Activated CD4-positive, alpha-beta T cell treated with anti-CD3 and anti-CD28 coated beads, Interleukin-2, amount 50 U/mL, for 48 hours (primary cell): ENCODE measurements at places on chromosomes 2 and 18.

GRCh38 chr2:48250943-48251342, 279.0 kb upstream of the STON1 start:
- DNase-seq: no peak

DNA sequence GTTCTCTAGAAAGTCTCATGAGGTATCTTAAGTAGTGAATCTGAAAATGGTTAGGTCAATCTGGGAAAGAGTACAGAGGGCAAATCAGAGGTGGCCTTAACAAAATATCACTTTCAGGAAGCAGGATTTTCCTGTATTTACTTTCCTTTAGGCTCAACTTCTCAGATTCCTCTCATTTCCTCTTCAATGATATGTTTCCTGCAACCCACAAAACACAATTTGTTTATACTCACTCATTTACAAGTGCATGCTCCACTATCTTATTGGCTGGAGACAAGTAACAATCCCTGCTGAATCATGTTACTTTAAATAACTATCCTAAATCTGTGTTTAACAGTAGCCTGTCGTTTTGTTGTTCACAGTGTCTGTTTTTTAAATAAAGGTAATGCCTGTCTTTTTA, 228.1 kb downstream of the DSC3 start:
- no peak for DNase-seq

- no peak for DNase-seq
These were observed 4.1 kb downstream of the KLHL30 start for GRCh38 chr2:238142382-238143205.

DNA sequence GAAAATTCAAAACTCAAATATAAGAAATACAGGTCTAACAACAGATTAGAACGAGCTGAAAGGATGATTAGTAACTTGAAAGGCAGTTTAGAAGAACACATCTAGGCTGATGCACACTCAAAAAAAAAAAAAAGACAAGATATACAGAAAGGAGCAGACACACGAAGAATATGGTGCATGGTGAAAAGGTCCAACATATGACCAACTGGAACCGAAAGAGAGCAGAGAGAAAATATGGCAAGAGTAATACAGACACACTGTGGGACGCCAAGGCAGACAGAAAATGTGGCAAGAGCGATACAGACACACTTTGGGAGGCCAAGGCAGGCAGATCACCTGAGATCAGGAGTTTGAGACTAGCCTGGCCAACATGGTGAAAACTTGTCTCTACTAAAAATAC, 39.8 kb downstream of the NDUFA10 start:
- no peak for DNase-seq

DNA sequence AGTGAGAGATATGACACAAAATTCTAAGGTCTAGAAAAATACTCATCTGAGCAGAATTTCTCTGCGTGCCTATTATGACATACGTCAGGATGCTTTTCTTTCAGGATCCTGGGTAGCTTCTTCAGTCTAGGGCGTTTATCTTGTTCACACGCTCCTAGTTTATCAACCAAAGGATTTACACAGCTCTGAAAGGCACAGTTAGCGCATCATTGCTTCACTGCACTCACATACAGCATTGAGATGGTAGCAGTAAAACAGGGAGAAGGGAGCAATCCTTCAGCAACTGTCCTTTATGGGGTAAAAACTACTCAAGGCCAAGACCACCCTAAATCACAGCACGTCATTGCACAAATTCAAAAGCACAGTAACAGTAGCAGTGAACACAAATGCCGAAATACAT, 222.8 kb downstream of the SUCLG1 start:
- DNase-seq: no peak

- DNase-seq: no peak
These were observed 34.0 kb downstream of the BCL2L11 start for GRCh38 chr2:111154758-111155157.

GRCh38 chr2:144939590-144939989, 419.7 kb upstream of the ZEB2 start:
- no peak for DNase-seq

- no peak for DNase-seq
These were observed 649.5 kb downstream of the NUP35 start for GRCh38 chr2:183773775-183774174.

- no peak for DNase-seq
These were observed 52.6 kb downstream of the ATIC start for GRCh38 chr2:215364157-215365155.

DNA sequence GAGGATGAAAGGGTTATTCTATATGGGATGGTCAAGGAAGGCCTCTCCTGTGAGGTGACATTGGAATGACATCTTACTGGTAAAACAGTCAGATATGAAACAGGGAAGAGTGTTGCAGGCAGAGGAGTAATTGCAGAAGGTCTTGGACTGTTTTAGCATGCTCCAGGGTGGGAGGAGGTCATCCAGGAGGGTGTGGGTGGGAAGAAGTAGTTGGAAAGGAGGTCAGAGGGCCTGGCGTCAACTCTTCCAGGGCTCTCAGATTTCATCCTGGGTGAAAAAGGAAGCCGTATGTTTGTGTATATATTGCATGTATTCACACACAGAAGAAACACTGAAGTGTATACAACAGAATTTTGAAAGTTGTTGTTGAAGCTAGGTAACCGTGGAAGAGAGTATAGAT, 48.2 kb downstream of the ATP9B start:
- DNase-seq: no peak

DNA sequence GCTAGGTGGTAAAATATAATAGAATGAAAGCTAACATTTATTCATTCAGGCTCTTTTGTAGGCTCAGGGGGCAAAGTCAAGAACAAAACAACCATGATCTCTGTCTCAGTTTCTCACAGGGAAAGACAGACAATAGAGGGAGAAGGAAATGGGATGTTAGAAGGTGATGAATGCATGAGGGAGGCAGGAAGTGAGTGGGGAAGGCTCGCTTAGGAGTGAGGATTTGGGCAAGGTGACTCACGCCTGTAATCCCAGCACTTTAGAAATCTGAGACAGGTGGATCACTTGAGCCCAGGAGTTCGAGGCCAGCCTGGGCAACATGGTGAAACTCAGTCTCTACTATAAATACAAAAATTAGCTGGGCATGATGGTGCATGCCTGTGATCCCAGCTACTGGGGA, 88.4 kb downstream of the CTIF start:
- DNase-seq: no peak

GRCh38 chr2:161676902-161677496, 52.8 kb downstream of the SLC4A10 start:
- no peak for DNase-seq

GRCh38 chr2:177031438-177032180, 181.0 kb upstream of the HNRNPA3 start:
- no peak for DNase-seq

- no peak for DNase-seq
These were observed 141.9 kb upstream of the ID2 start for GRCh38 chr2:8539743-8540551.

GRCh38 chr2:179860255-179861026, 971 bp downstream of the ZNF385B start:
- DNase-seq: no peak

DNA sequence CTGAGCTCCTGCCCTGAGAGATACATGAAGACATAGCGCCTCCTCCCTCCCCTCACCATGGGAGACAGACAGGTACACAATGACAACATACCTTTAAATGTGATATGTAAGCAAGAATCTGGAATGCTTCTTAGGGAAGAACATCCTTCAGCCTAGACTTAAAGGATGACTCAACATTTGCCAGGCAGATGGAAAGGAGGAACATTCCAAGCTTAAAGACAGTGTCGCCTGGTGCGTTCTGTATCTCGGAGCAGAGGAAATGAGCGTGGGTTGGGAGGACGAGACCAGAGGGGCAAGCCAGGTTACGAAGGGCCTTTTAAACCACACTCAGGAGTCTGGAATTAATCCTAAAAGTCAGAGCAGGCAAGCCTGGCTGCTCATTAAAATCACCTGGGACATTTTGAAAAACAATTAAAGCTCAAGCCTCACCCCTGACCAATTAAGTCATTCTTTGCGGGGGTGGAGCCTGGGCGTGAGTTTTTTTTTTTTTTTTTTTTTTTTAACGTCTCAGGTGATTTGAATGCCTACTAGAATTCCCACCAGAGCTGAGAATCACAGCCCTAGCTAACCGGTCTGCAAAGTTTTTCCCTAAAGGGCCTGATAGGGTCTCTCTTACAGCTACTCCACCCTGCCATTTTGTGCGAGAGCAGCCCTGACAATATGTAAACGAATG, 131.2 kb upstream of the SEC11C start:
- DNase-seq: no peak

DNA sequence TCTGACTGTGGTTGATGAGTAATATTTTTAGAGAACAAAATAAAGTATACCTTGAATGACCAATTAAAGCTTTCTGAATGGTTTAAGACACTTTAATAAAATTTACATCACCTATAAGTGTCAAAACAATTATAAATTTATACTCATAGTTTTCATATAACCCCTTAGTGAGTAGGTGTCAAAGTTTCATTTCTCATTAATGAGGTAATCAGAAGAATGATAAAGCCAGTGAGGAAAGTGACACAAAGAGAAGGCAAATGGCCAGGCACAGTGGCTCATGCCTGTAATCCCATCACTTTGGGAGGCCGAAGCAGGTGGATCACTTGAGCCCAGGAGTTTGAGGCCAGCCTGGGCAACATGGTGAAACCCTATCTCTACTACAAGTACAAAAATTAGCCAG, 60.8 kb upstream of the CTLA4 start:
- no peak for DNase-seq

- DNase-seq: no peak
These were observed 108.1 kb upstream of the MSTN start for GRCh38 chr2:190170673-190171072.

DNA sequence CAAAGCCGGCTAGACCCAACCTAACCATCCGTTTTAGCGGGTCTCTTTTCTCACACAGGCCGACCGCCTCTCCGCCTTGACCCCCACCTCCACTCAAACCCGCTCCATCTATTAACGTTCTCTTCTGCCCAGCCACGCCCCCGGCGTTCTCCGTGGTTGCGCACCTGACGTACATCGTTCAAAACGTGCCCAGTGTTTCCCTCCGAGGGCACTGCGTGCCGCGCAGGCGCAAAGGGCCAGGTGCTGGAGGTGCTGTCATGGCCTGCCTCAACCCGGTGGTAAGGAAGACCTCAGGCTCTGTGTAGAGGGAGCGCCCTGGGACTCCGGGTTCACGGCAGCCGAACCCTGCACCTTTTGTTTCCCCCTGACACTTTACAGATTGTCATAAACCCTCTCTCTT, at the start of gene GTF2A1L:
Gene GTF2A1L (plus strand): TSS at position 239 of the 400 bp plus-strand sequence. CDS start 19 bp downstream, at position 258.
- DNase-seq: no peak

- no peak for DNase-seq
These were observed 285.6 kb downstream of the THSD7B start for GRCh38 chr2:137050949-137051348.

DNA sequence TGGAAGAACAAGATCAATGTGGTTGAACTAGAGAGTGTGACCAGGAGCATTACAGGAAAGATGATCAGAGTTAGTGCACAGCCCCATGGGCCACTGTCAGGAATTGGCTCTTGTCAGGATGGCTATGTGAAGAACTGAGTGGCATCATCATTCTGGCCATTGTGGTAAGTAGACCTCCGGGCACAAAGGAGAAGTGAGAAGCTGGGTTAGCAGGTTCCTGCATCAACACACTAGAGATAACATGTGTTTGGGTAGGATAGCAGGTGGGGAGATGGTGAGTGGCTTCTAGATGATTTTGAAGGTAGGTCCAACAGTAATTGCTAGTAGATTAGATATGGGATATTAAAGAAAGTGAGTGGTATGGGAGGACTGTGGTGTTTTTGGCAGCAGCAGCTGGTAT, 408.2 kb downstream of the TSN start:
- DNase-seq: no peak

GRCh38 chr2:167487728-167488127, 599.4 kb downstream of the XIRP2 start:
- DNase-seq: no peak

GRCh38 chr2:100877555-100877954, 57.6 kb downstream of the NPAS2 start:
- DNase-seq: no peak

DNA sequence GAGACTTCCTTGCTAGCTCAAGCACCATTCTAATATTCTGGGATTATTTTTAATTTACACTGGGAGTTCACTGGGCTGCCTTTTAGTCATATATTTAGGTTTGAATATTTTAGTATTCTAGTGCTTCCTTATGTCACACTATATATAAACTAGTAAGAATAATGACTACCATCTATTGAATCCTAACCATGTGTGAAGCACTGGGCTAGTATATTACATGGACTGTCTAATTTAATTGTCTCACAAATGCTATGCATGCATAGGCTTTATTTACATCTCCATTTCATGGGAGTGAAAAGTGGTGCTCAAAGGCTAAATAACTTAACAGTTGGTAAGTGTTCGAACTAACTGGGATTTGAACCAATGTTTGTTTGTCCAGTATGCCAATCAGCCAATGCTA, 272.4 kb downstream of the RND3 start:
- no peak for DNase-seq

- DNase-seq: peak; percentile 89
These were observed 6.5 kb downstream of the PTMA start for GRCh38 chr2:231714639-231715498.

DNA sequence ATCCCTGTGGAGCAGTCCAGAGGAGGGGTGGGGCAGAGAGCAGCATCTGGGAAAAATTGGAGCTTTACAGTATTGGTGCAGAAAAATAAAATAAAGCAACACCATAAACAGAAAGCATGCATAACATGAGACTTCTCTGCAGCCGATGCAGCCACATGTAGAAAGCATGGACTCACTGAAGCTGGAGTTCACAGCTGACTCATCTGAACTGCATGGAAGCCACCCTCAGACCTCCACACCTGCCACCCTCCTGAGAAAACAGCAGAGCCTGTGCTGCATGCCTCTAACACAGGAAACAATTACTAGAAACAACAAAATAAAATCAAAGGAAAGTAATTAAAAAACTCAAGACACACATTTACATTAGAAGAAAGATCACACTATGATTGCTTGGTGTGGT, 169.4 kb upstream of the ALKAL2 start:
- DNase-seq: no peak

DNA sequence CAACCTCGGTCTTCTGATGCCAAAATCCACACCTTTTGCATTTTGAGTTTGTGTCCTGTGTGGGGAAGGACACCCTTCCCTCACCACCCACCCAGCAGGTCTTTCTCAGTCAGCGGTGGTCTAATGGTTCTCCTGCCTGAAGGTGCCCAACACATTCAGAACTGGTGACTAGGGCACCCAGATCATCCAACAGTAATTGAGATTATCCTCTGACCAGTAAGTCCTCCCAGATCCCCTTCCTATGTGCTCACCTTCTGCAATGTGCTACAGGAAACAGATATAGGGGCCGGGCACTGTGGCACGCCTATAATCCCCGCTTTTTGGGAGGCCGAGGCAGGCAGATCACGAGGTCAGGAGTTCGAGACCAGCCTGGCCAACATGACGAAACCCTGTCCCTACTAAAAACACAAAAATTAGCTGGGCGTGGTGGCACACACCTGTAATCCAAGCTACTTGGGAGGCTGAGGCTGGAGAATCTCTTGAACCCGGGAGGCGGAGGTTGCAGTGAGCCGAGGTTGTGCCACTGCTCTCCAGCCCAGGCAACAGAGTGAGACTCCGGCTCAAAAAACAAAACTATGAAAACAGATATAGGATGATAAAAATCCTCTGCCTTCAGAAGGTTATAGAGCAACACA, 56.2 kb downstream of the REEP1 start:
- DNase-seq: no peak
